ENCODE measurements at places on chromosomes 3 and 15. TPM values are rescaled to one million over a fixed set of nuclear protein-coding genes. Genes with fewer than 3 reads are reported as not detected.
A peak's percentile ranks its signal among the peaks of the same experiment; 100 is the strongest.

- DNase-seq = peak; percentile 63
These were observed 37.5 kb downstream of the CD86 start for GRCh38 chr3:122092460-122093165.

- no peak for DNase-seq
These were observed 17.1 kb downstream of the SLC9A9 start for GRCh38 chr3:143831208-143831607.

DNA sequence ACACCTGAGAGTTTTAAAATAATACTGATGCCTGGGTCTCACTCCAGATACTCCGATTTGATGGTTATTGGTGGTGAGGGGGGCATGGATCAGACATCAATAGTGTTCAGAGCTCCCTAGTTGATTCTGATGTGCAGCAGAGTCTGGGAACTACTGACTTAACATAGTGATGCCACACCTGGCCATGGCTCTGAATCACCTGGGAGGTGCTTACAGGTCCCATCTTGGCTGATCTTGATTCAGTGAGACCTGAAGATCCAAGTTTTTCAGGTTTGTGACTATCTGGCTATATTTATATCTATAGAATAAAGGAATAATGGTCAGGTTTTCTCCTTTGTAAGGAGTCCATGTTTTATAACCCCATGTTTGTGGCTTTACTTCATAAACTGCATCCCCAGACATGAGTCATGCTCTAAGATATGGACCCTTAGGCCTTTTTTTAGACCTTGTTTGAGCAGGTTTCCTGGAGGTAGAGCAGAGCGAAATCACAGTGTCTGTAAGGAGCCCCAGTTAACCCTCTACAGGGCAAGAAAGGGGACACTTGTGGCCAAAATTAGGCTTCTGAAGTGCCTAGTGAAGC is 101.4 kb downstream of the LARS2 start:
- no peak for DNase-seq

GRCh38 chr15:90039996-90040395 is 38.9 kb downstream of the ZNF710 start:
- no peak for DNase-seq

- DNase-seq = no peak
These were observed 18.7 kb upstream of the PTPN9 start for GRCh38 chr15:75597667-75598341.

ALDH1L1 gene
- polyA plus RNA-seq = 4.0 TPM
